ENCODE measurements at places on chromosomes 11 and 22.

GRCh38 chr11:61828379-61828628, 204 bp downstream of the FADS2 start:
- no peak for DNase-seq

DNA sequence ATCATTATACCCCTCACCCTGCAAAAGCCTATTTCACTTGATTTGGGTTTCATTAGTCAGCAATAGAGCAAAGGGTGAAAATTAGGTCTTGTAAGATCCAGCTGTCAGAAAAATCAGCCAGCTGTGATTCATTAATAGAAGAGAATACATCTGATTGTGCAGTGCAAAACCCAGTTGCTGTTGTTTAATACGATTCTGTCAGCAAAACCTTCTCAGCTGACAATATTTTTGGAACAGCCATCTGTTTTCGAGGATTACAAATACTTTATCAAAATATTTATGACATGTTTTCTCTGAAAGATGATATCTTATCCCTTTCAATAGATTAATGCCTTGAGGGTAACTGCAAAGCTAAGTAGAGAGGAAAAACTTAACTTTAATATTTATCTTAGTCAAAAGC, 1354.0 kb upstream of the RAG2 start:
- no peak for DNase-seq

DNA sequence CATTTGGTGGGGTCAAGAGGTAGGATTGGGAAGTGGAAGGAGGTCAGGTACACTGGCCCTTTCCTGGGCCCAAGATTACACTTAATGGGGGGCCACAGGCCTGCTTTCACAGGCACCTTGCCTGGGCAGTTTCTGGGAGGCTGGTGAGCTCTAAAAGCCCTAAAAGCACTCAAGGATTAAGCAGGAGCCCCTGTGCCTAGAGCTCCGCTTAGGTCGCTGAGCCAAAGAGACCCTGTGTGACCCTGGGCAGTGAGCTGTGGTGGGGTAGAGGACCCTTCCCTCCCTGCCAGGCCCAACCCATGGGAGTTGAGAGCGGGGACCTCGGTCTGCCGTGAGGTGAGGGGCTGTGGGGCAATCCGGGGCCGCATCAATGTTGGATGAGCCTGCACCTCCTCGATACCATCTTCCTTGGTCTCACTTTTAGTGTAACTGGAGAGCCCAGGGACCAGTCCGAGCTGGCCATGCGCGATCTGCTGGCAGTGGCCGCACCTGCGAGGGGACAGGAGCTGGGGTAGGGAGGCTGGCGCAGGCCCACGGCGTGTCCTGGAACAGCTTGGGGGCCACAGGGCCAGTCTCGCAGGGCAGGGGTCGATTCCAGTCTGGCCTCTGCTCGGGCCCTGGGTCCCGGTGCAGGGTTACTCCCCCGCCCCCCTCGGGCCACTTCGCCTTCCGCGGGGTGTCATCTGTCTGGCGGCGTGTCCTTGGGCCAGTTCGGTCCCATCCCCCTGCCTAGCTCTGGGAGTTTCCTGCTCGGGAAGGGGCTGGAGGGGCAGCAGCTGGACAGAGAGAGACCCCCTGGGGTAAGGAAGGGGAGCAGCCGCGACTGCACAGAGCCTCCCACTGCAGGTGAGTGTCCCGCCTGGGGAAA, 44.3 kb downstream of the EIF3F start:
- no peak for DNase-seq

GRCh38 chr22:39947220-39948216, 12.7 kb upstream of the TMA7B start:
- DNase-seq: peak; percentile 87

DNA sequence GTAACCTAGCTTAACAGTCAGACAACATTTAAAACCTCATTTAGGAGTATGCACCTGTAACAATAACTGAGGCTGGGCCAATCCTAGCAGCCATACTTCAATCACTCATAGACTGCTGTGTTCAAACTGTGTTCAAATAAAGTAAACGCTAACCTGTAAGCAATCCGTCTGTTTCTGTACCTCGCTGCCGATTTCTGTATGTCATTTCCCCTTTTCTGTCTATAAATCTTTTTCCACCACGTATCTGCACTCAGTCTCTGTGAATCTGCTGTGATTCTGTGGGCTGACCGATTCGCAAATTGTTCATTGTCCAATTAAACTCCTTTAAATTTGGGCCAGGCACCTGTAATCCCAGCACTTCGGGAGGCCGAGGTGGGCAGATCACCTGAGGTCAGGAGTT, 12.3 kb downstream of the APOBEC3H start:
- no peak for DNase-seq

- no peak for DNase-seq
Measured at GRCh38 chr22:27840436-27840835, 38.9 kb upstream of the MN1 start.

Measured in NCI-H2029 (cell line).